ENCODE measurements at places on chromosomes 5 and 9.
A peak's percentile ranks its signal among the peaks of the same experiment; 100 is the strongest.

GRCh38 chr9:130462685-130463540, 18.2 kb downstream of the ASS1 start:
- no peak for DNase-seq

DNA sequence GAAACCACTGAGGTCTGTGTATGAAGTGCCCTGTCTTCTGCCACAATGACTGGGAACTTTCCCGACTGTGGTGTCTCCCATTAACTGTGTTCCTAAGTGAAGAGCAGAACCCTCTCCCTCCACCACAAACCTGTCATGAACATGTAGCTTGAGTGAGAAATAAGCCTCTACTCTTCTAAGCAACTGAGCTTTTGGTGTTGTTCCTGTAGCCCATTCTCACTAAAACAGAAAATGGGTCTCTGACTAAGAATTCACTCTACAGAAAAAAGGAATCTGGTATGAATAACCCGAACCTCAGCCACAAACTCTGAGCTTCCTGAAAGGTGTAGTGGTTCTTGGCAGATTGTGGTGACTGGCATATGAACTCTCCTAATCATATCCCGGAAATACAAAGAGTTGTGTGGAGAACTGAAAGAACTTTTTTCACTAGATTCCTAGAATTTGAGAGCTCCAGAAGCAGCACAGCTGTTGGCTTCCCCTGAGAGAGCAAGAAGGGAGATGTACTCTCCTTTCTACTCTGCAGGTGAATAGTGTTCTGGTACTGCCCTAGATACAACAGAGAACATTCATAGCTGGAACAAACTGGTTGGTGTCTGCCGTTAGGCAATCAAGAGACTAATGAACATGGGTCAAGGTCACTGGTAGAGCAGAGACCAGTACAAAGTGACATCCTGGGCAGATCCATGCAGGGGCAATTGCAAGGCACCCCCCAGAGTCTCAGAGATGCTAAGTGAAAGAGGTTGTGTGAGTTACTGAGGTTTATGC, 283.8 kb downstream of the PDE4D start:
- DNase-seq = no peak

- no peak for DNase-seq
Observed at GRCh38 chr5:92713335-92713743, 867.7 kb downstream of the NR2F1-AS1 start.

- peak; percentile 19 for DNase-seq
Observed at GRCh38 chr5:158387499-158387898, 528.6 kb upstream of the CLINT1 start.

- DNase-seq = no peak
Observed at GRCh38 chr9:82934949-82935348, 128.0 kb downstream of the RASEF start.

DNA sequence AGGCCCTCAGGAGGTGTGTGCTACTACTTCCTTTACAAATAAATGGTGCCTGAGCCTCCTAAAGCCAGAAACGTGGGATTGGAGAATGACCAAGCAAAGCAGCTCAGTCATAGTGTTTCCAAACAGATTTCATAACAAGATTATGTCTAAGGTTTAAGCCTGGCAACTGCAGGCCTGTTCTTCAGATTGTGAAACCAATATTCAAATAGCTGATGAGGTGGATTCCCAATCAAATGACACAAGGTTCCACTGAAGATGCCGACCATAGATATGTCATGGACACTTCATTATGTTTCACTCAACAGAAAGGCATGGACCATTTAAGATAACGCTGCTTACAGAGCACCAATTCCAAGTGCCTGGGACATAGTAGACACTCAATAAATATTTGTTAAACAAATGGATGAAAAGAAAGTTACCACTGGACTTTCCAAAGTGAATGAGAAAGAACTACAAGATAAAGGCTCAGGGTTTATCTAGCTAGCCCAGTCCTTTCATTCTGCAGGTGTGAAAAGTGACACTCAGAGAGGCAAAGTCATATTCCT, 189.5 kb downstream of the ACTL7B start:
- no peak for DNase-seq

- no peak for DNase-seq
Observed at GRCh38 chr5:33241802-33242201, 199.0 kb upstream of the TARS1 start.

DNA sequence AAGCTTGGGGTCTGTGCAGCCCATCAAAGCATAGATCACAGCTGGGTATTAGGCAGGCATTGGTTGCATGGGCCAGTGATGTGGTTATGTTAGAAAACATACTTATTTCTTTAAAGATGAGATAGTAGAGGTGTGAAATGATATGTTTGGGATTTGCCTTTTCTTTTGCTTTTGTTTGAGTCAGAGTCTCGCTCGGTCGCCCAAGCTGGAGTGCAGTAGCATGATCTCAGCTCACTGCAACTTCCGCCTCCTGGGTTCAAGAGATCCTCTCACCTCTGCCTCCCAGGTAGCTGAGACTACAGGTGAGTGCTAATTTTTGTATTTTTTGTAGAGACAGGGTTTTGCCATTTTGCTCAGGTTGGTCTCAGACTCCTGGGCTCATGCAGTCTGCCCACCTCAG, 84.8 kb downstream of the PDE6A start:
- DNase-seq = no peak

GRCh38 chr5:132766806-132767055, 10.3 kb downstream of the SEPTIN8 start:
- no peak for DNase-seq

DNA sequence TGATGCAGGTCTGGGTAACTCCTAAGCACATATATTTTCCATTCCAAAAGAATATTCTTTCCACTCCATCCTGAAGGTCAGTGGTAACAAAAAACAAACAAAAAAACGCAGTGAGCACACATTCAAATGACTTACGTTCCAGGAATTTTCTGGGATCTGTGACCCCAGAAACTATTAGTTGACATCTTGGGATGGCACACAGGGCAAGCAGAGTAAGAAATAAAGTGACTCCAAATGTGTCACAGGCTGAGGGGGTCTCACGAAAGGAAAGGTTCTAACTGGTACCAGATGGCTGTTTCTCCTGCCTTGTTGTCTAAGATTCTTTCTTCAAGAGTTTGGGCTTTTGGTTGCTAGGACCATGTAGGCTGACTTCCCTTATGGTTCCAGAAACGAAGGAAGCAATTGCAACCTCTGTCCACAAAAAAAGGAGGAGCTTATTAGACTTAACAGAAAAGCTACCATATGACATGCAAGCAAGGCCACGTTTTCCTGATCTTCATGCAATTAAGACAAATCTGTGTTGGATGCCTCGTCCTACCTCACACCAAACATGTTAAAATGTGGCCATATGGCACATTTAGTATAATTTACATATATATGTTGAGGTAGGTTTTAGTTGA, 32.7 kb downstream of the PTGS1 start:
- no peak for DNase-seq

DNA sequence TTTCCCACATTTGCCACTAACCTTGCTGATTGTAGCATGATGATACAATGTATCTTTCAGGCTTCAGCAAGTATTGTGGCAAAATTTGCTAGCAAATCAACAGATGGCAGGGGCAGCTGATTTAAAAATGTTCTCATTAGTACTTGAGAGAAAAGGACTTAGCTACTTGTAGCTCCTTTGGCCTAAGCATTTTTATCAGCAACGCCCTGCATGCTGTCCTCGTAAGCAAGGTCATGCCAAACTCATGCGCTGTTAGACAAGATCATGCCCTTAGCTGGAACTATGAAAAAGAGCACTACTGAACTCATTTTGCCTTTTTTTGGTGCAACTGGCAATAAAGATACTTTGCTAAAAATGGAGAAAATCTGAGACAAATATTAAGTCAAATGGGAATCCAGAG, 197.1 kb downstream of the ICE1 start:
- DNase-seq = no peak

DNA sequence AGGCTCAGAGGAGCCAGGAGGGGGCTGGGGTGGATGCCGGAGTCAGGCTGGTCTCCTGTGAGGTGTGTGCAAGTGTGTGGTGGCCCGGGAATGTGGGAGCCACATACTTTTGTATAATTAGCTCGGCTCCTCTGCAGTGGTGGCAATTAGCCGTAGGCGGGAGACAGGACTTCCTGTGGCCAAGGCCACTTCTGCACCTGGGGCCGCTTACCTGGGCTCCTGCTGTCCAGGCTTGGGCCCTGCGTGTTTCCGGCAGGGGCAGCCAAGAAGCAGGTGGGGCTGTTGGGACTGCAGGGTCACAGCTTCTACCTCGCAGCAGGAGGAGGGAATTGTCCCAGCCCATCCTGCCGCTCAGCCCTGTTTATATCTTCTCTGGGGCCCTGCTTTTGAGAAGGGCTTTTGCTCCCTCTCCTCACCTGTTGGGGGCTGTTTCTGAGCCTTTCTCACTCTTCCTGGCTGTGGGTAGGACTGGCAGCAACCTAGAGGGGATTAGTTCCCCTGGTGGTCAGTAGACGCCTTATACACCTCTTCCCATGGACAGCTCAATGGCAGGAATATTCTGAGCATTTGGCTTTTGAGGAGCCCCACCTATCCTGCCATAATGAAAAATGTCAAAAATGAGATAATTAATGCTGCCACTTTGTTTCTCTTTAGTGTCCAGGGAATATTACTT, 145.4 kb upstream of the PITX1 start:
- DNase-seq = no peak

DNA sequence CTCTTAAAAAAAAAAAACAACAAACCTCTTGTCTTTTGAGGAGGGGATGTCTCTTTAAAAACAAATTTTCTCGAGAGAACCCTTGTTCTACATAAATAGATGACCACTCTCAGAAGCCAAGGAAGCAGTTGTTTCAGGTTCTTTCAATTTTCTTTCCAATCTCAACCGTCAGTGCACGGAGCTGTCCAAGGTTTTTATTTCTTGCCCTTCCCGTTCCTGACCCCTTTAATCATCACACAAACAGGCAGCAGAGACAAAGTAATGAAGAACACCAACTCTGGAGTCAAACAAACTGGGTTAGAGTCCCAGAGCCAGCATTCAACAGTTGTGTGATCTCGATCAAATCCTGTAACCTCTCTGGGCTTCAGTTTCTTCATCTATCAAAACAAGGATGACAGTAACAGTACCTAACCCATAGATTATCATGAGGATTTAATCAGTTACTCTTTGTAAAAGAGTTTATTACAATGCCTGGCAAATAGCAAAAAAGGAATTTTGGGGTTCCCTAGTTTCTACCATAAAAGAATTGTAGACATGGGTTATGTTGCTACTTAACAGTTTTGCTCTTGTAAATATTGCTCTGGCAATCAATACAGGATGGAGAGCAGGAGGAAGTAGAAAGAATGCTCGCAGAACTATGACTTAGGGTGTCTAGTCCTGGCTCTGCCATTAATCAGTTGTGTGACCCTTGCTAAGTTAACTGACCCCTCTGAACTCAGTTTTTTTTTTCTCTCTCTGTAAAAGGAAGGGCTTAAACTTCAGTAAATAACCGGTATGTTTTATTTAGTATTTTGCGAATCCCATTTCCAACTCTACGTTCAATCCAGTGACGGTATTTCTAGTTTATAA, 1.0 kb upstream of the NIM1K start:
- no peak for DNase-seq

DNA sequence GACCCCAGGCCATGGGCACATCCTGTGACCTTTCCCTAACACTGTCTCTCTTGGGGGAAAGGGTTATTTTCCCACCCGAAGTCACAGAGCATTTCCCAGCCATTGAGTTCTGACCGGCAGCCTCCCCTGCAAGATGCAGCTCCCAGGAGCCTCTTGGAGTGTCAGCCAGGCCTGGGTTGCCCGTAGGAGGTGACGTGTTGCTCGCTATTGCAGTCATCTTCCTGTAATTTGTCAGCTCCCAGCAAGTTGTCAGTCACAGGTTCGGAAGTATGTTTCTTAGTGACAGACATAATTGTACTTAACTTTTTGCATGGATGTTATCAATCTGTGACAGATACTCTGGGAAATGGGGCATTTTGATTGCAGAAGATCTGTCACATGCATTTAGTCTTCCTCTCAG, 74.5 kb downstream of the MVB12B start:
- no peak for DNase-seq

DNA sequence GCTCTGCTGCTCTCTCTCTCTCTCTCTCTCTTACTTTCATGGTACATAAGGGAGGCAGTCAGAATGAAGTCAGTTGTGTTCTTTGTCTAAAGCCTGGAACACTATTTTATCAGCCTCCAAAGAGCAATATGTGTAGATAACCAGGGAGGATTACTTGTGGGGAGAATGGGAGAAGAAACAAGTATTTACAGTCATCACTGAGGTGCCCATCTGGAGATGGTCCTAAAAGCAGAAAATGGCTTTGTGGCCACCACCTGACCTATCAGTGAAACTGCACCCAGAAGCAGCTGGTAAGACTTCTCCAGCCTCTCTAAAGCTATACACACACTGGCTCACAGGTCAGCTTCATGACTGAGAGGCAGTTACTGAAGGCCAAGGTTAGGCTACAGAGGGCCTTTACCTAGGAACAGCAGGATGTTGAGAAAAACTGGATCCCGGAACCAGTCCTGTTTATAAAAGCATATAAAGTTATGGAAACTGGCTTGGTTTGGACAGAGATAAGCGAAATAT, 75.1 kb downstream of the MRPS27 start:
- DNase-seq = peak; percentile 43

GRCh38 chr9:36154331-36154952, 14.7 kb upstream of the CCIN start:
- no peak for DNase-seq

GRCh38 chr5:111518777-111519176, 6.4 kb upstream of the STARD4 start:
- DNase-seq = no peak

DNA sequence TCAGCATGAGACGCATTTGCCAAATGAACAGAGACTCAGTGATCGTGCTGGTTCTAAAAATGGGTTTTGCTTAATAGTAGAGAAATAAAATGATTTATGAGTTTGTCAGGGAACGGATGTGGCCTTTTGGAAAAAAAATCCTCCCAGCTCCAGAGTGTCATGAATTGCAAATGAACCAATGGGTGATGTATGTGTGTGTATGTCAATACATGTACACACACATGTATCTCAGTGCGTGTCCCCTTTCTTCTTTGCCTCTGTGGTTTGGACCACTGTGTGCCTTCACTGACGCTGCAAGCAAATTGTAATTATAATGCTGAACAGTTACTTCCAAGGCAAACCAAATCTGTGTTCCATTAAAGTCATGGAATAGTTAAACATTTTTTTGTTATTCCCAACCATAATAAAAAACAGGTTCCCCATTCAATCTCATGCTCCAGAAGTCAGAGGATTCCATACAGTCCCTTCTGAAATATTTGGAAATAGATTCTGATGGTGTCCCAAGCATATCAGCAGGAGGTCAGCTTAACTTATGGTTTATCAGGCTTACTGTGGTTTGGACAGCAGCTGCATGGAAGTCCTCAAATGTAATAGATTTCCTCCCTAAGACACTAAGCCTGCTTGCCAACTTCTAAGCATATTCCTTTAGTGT, 630.5 kb downstream of the ACTL7B start:
- no peak for DNase-seq

DNA sequence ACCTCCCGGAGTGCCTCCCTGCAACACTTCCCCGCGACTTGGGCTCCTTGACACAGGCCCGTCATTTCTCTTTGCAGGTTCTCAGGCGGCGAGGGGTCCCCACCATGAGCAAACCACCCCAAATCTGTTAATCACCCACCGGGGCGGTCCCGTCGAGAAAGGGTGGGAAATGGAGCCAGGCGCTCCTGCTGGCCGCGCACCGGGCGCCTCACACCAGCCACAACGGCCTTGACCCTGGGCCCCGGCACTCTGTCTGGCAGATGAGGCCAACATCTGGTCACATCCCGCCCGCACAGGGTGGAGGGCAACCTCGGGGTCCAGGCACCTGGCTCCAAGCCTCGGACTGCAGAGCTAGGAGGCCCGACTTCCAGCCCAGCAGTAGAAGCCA, 776 bp upstream of the TERT start:
- DNase-seq = no peak

Data from SK-N-SH (cell line).